ENCODE measurements at places on chromosomes 5 and 9.

GRCh38 chr5:67725604-67726003, 490.0 kb upstream of the PIK3R1 start:
- DNase-seq: no peak

GRCh38 chr9:96383165-96383942, at the start of gene SLC35D2:
SLC35D2 (minus strand) TSS chr9:96383711; CDS start chr9:96383634, 77 bp downstream.
- no peak for DNase-seq

- peak; percentile 6 for DNase-seq
Measured at GRCh38 chr5:141605523-141606277, 13.1 kb downstream of the DIAPH1 start.

DNA sequence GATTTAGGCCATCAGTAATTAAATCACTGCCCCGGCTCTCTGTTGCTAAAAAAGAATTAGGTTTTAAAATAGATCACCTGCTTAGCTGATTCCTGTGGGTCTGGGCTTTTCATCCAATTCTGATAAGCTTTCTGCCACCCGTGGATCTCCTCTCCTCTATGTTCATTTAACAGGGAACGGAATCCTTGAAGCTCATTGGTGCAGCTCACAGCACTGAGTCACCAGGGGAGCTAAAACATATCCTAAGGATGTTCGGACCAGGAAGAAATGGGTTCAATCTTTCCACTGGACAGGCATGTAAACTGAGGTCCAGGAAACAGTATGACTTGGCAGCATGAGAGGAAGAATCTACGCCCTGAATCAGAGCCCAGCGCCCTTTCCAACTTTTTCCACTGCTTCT, 267.1 kb upstream of the GRIA1 start:
- DNase-seq: no peak

- DNase-seq: no peak
Measured at GRCh38 chr9:90249094-90249493, 393.5 kb downstream of the DIRAS2 start.

DNA sequence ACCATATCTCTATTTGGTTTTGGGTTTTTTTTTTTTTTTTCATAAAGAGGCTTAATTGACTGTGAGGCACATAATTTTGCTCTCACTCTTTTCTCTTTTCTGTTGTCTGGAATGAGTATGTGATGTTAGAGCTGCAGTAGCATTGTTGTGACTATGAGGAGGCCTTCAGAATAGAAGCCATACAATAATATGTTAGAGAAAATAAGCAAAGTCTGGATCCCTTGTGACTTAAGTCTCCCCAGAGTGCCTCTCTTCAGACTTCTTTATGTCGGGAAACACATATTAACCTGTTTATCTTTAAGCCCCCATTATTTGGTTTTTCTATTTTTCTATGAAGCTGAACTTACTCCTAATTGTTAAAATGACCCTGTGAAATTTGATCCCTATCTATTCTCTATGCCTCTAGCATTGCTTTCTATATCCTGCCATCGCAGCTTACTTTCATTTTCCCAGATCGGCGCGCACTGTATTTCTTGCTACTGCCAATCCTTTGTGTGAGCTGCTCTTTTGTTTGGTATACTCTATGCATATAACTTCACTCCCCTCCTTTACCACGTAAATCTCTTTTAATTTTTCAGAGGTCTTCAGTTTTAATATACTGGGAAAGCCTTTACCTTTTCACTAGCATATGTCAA, 372.5 kb upstream of the KCNN2 start:
- no peak for DNase-seq
